ENCODE measurements at places on chromosomes 11 and 22. TPM values are rescaled to one million over a fixed set of nuclear protein-coding genes. Genes with fewer than 3 reads are reported as not detected.

The OR5B21 gene
- total RNA-seq, result not detected

DNA sequence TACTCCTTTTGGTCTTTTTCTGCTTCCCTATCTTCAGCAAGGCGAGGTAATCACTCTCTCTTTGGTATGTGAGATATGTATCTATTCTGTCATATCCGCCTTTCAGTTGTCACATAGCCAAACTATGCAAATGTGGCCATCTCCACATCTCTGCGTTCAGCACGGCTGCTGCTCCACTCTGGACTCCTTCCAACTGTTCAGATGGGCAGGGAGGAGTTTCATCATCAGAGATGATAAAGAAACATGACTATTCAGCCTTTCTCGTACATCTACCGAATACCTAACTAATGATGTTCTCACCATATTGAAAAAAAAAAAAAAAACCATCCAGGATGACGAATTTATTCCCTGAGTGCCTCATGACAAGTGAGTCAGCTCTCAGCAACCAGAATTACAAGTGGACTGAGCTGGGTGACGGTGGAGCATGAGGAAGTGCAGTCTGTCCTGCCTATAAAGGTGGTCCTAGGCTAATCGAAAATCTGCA is 899.6 kb downstream of the OPCML start:
- H3K27me3 ChIP-seq, result no peaks in the 10 kb centered on the region
- H3K4me3 ChIP-seq, result peak overlapping the region; percentile 43
- peak overlapping the region; percentile 79 for H3K27ac ChIP-seq
- peak; percentile 98 for DNase-seq
- no peaks in the 10 kb centered on the region for H3K36me3 ChIP-seq

The POLA2 gene
- 6.7 TPM for total RNA-seq

The P4HA3 gene
- 24.3 TPM for total RNA-seq

- peak; percentile 40 for DNase-seq
- no peaks in the 10 kb centered on the region for H3K27me3 ChIP-seq
- H3K27ac ChIP-seq, result peak overlapping the region; percentile 56
- peaks cover 20% of the 10 kb centered on the region for H3K4me1 ChIP-seq
Observed at GRCh38 chr11:13278609-13279486, 1.3 kb downstream of the BMAL1 start.

GRCh38 chr11:65658174-65659021 is 4.3 kb downstream of the RELA start:
- H3K27ac ChIP-seq, result no peak overlapping the region
- DNase-seq, result no peak
- H3K4me1 ChIP-seq, result peaks cover 10% of the 10 kb centered on the region
- H3K36me3 ChIP-seq, result peaks cover 50% of the 10 kb centered on the region

The OR2AG2 gene
- total RNA-seq, result 0.25 TPM
